Ascending aorta (tissue), 2 donors: ENCODE measurements at places on chromosomes 2 and 18. TPM values are rescaled to one million over a fixed set of nuclear protein-coding genes. Genes with fewer than 3 reads are reported as not detected.
A peak's percentile ranks its signal among the peaks of the same experiment; 100 is the strongest.

DNA sequence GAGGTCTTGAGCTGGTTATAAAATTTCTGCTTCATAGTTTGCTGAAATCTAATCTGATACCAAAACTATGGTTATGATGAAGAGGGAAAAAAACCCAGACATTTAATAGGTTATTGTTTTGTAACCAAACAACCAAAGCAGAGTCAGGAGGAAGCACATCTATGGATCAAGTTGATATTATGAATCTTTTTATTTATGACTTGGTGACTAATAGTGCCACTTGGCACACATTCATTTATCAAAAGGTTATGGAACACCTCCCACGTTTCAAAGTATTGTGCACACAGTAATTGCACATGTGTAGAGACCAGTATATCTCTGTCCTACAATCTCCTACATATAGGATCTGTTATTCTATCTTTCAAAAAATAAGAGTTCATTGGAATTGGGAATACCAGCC lies 93.0 kb downstream of the DPP4 start:
- no peaks in the 10 kb centered on the region for H3K27me3 ChIP-seq
- no peak overlapping the region for H3K4me3 ChIP-seq
- DNase-seq, result no peak
- no peak overlapping the region for H3K27ac ChIP-seq

- no peaks in the 10 kb centered on the region for H3K4me1 ChIP-seq
- no peak overlapping the region for H3K4me3 ChIP-seq
Measured at GRCh38 chr2:238938401-238939055, 90.6 kb downstream of the TWIST2 start.

The CYP26B1 gene
- 18.6 TPM for total RNA-seq

DNA sequence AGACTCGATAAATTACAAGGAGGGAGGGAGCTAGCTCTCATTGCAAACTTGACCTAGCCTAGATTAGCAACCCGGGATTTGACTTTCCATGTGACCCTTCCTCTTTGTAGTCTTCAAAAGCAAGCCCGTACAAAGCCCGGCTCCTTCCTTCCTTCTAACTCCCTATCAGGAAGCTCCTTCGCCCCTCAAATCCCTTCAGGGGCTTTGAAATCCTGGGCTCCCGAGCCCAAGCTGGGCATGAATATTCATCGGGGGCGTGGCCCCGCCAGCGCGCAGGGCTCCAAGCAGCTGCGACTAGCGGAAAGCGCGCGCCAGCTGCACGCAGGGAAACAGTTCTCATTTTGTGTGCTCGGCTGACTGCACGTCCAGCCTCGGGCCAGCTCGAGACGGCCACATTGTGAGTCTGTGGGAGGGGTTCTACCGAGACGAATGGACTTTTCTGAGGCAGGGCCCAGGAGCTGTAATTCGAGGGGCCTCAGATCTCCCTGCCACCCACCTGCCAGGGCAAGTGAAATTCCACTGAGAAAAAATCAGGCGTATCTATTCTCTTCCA lies 84.0 kb upstream of the PELI1 start:
- peak; percentile 30 for DNase-seq
- H3K4me1 ChIP-seq, result no peaks in the 10 kb centered on the region
- H3K4me3 ChIP-seq, result peak overlapping the region; percentile 64
- peak overlapping the region; percentile 22 for H3K27ac ChIP-seq

The CAB39 gene
- 62.9 TPM for total RNA-seq

The CNGA3 gene
- total RNA-seq, result not detected

The ALPI gene
- not detected for total RNA-seq

- DNase-seq, result no peak
- no peaks in the 10 kb centered on the region for H3K4me1 ChIP-seq
- H3K4me3 ChIP-seq, result no peak overlapping the region
- no peaks in the 10 kb centered on the region for H3K36me3 ChIP-seq
Measured at GRCh38 chr18:2102022-2102421, 469.3 kb downstream of the METTL4 start.

The MEP1B gene
- total RNA-seq, result not detected

GRCh38 chr2:134460583-134460998 lies 206.7 kb downstream of the MGAT5 start:
- H3K4me1 ChIP-seq, result no peaks in the 10 kb centered on the region
- H3K27me3 ChIP-seq, result no peaks in the 10 kb centered on the region
- no peak overlapping the region for H3K27ac ChIP-seq
- H3K36me3 ChIP-seq, result no peaks in the 10 kb centered on the region
- no peak overlapping the region for H3K4me3 ChIP-seq

The PLA2R1 gene
- total RNA-seq, result 9.3 TPM

- no peak overlapping the region for H3K4me3 ChIP-seq
- no peaks in the 10 kb centered on the region for H3K36me3 ChIP-seq
- no peak overlapping the region for H3K27ac ChIP-seq
- no peak for DNase-seq
Measured at GRCh38 chr2:61620244-61621159, 82.3 kb upstream of the XPO1 start.

- no peak overlapping the region for H3K27ac ChIP-seq
- H3K36me3 ChIP-seq, result peaks cover 13% of the 10 kb centered on the region
- DNase-seq, result no peak
- no peaks in the 10 kb centered on the region for H3K4me1 ChIP-seq
- no peak overlapping the region for H3K4me3 ChIP-seq
- no peaks in the 10 kb centered on the region for H3K27me3 ChIP-seq
Measured at GRCh38 chr2:8884812-8885211, 47.4 kb upstream of the KIDINS220 start.

- no peaks in the 10 kb centered on the region for H3K4me1 ChIP-seq
- DNase-seq, result no peak
- no peak overlapping the region for H3K4me3 ChIP-seq
Measured at GRCh38 chr2:99448556-99448955, 41.3 kb downstream of the REV1 start.

DNA sequence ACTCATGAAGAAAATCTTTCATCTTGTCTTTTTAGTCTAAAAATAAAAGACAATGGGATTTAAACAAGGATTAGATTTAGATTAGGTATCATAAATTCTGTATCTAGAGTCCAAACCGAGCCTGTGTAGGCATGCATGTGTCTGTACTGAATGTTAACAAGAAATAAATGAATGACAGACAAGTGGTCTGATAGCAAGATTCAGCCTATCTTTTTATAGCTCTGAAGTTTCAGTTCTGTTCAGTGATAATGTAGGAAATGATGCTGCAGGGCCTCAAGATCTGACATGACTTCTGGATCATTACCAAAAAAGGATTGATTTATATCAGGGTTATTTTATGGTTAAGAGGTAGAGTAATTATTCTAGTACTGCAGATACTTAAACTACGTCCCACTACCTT lies 137.0 kb upstream of the ATP5MC3 start:
- H3K27ac ChIP-seq, result no peak overlapping the region
- no peak overlapping the region for H3K4me3 ChIP-seq
- no peak for DNase-seq
- H3K36me3 ChIP-seq, result no peaks in the 10 kb centered on the region
- H3K4me1 ChIP-seq, result no peaks in the 10 kb centered on the region

The SCN7A gene
- total RNA-seq, result 2.9 TPM

GRCh38 chr2:86337244-86337835 lies at the start of gene REEP1:
Gene REEP1 (minus strand): TSS chr2:86337626. CDS start chr2:86337510, 116 bp downstream.
- H3K27ac ChIP-seq, result peak within 1 kb of the TSS; percentile 58
- H3K4me1 ChIP-seq, result no peaks in the 10 kb centered on the region
- H3K4me3 ChIP-seq, result peak within 1 kb of the TSS; percentile 81
- no peaks in the 10 kb centered on the region for H3K27me3 ChIP-seq

DNA sequence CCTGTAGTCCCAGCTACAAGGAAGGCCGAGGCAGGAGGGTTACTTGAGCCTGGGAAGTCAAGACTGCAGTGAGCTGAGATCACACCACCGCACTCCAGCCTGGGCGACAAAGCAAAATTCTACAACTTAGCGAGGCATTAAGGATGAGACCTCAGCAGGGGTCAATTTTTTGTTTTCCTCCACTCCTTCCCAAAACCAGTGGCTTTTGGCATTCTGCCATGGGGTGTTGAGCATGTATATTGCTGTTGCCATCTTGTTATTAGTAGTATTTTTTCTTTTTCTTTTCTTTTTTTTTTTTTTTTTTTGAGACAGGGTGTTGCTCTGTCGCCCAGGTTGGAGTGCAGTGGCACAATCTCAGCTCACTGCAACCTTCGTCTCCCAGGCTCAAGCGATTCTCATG lies 8.9 kb upstream of the GIGYF2 start:
- no peaks in the 10 kb centered on the region for H3K27me3 ChIP-seq
- H3K4me3 ChIP-seq, result no peak overlapping the region
- no peaks in the 10 kb centered on the region for H3K36me3 ChIP-seq
- no peak for DNase-seq

GRCh38 chr18:7272311-7273049 lies 41.6 kb downstream of the LRRC30 start:
- peak overlapping the region; percentile 32 for H3K27ac ChIP-seq
- H3K36me3 ChIP-seq, result no peaks in the 10 kb centered on the region
- peak; percentile 72 for DNase-seq
- H3K4me1 ChIP-seq, result no peaks in the 10 kb centered on the region
